ENCODE measurements at places on chromosomes 12 and 14.

DNA sequence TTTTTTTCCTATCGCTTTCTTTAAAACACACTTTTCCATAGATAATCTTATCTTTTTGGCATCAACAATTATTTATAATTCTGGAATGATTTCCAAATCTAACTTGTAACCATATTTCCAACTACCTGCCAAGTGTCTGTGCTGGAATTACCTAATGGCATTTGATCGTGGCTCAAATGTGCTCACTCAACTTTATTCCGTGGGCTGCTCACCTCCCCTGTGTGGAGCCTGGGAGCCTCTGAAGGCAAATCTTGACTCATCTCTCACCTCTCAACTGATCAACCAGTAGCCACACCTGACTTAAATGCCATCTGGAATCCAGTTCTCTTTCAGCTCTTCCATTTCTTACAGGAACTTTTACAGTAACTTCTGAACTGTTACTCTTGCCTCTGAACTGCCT lies 608.6 kb downstream of the DIO2 start:
- no peak for DNase-seq

DNA sequence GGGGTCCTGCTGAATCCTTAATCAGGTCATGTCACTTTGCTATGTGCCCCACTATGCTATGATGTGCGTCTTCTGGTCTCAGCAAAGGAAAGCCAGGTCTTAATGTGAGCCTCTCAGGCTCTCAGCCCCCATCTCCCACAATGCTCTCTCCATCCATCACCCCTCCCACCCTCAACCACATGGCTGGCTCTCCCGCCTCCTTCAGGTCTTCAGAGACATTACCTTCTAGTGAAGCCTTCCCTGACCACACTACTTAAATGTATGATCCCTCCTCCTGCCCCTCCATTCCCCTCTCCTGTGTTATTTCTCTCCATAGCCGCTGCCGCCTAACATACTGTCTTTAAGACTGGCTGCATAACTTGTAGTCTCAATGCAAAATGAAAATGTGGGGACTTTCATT lies 50.5 kb downstream of the KRT80 start:
- DNase-seq, result no peak

DNA sequence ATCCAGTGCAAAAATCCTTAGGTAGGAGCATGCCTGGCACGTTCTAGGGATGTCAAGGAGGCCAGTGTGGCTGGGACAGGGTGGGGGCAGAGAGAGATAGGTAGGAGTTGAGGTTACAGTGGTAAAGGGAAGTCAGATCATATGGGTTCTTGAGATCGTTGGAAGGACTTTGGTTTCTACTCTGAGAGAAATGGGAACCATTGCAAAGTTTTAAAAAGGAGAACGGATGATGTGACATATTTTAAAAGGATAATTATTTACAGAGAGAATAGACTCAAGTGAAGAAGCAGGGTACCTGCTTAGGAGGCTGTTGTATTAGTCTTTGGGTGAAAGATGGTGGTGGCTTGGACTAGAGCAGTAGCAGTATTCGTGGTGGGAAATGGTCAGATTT lies 47.6 kb upstream of the ATP2B1 start:
- no peak for DNase-seq

DNA sequence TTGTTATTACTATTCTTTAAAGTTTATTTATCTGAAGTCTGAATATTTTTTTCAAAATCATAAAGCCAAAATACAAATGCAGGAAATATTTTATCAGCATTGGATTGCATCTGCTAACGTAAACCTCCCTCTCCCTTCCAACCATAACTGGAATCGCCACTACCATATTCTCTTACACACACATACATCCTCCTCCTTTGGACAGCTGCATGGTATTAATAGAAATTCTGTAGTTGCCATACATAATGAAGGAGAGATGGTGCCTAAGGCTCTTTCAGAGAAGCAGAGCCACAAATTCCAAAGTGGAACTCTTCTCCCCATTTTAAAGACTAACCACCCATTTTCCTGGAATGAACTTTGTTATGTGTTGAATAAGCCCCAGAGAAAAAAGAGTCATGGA lies 352.7 kb downstream of the MDGA2 start:
- DNase-seq, result no peak

- no peak for DNase-seq
Observed at GRCh38 chr12:26971963-26972362, 33.7 kb downstream of the FGFR1OP2 start.

GRCh38 chr14:80627745-80628144 lies 313.8 kb downstream of the CEP128 start:
- no peak for DNase-seq

GRCh38 chr14:97724265-97724731 lies 927.1 kb downstream of the VRK1 start:
- no peak for DNase-seq

DNA sequence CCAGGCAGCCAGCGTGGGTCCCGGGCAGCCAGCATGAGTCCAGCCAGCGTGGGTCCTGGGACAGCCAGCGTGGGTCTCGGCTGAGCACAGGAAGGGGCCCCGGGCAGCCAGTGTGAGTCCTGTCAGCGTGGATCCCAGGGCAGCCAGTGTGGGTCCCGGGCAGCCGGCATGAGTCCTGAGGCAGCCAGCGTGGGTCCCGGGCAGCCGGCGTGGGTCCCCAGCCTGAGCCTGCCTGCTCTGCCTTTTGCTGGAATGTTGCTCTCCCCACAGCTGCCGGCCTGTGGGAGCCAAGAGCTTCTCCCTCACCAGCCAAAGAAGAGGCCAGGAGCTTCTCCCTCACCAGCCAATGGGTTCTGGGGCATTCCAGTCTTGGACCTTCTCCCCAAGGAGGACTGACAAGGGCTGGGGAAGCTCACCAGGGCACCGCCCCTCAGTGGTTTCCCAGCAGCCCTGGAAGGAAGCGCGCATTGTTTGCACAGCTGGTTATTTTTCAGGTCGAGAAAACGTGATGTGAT lies 15.0 kb upstream of the RFLNA start:
- no peak for DNase-seq
